Lung microvascular endothelial cell (primary cell): ENCODE measurements at places on chromosomes 16 and 17.

GRCh38 chr17:74213861-74214391, 555 bp downstream of the TTYH2 start:
- DNase-seq: no peak

- DNase-seq: no peak
Observed at GRCh38 chr16:57264950-57265371, 19.5 kb downstream of the PLLP start.

- peak; percentile 76 for DNase-seq
Observed at GRCh38 chr16:50067290-50067853, 1.6 kb downstream of the HEATR3 start.

- no peak for DNase-seq
Observed at GRCh38 chr17:37747222-37747621, 2.4 kb upstream of the HNF1B start.

GRCh38 chr17:55242476-55242875, 22.3 kb upstream of the HLF start:
- DNase-seq: no peak

DNA sequence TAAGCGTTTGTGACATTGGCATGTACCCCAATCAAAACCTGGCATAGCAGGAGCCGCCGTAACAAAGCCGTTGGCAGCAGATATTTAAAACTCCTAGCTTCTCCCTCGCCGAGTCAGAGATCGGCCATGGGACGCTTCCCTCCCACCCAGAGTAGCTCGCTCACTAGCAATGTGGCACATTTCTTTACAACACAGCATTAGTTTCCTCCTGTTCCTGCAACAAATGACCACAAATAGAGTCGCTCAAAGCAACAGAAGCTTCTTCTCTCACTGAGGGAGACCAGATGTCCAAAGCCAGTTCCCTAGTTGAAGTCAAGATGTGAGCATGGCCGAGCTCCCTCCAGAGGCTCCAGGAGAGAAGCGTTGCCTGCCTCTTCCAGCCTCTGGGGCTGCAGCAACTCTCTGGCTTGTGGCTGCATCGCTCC, 106.7 kb downstream of the RBFOX3 start:
- no peak for DNase-seq

DNA sequence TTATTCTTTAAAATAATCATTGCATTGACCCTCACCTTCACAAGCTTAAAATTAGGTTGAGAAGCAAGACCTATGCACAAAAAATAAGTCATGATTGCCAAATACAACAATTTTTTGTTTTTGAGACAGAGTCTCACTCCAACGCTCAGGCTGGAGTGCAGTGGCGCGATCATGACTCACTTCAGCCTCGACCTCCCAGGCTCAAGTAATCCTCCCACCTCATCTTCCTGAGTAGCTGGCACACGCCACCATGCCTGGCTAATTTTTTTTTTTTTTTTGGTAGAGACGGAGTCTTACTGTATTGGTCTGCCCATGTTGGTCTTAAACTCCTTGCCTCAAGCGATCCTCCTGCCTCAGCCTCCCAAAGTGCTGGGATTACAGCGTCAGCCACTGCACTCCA, 24.2 kb downstream of the ZNF652 start:
- no peak for DNase-seq

- DNase-seq: no peak
Observed at GRCh38 chr16:87417528-87417910, 25.4 kb downstream of the MAP1LC3B start.

- DNase-seq: no peak
Observed at GRCh38 chr16:68300734-68301459, 9.8 kb downstream of the SLC7A6OS start.

- DNase-seq: no peak
Observed at GRCh38 chr17:15920758-15921239, 24.1 kb upstream of the ADORA2B start.

GRCh38 chr16:67940446-67941089, 3.4 kb downstream of the LCAT start:
- no peak for DNase-seq

- DNase-seq: no peak
Observed at GRCh38 chr16:85474621-85475217, 138.4 kb upstream of the GSE1 start.

- DNase-seq: no peak
Observed at GRCh38 chr16:51637770-51638094, 486.7 kb upstream of the SALL1 start.

DNA sequence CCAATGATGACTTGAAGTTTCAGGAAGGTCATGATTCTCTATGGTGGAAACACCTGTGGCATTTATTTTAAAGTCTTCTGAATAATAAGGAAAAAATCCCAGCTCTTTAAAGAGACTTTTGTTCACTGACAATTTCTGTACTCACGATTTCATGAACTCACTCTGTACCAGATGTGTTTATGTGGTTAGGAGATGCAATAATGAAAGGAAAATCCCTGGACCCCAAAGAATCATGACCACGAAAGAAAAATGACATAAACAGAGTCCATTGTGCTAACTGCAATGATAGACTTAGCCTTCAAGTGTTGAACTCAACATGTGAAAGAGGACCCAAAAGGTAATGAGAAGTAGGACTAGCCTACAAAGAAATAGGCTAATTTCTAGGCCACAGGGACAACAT, 947.5 kb downstream of the CDH11 start:
- DNase-seq: no peak

GRCh38 chr17:42321555-42321954, 33.3 kb downstream of the STAT5A start:
- no peak for DNase-seq

DNA sequence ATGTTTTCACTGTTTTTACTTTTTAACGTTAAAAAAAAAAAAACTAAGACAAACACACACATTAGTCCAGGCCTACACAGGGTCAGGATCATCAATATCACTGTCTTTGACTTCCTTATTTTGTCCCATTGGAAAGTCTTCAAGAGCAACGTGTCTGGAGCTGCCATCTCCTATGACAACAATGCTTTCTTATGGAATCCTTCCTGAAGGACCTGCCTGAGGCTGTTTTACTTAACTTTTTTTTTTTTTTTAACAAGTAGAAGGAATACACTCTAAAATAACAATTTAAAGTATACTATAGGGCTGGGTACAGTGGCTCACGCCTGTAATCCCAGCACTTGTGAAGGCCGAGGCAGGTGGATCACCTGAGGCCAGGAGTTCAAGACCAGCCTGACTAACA, 71.8 kb upstream of the BCAR1 start:
- DNase-seq: peak; percentile 15

DNA sequence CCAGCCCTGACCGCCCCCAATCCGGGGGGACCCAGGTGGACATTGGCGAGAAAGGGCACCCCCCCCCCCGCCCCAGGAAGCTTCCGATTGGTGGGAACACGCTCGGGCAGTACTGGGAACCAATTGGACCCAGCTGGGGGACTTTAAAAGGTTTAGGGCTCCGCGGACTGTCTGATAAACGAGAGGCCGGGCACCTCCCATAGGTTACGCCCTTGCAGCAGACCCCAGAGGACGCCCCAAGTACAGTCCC, 245 bp downstream of the TMEM256 start:
- DNase-seq: no peak

- peak; percentile 90 for DNase-seq
Observed at GRCh38 chr17:42180922-42181850, at the start of gene KCNH4. Gene KCNH4 (minus strand): TSS chr17:42181142. CDS start chr17:42180945, 197 bp downstream.

DNA sequence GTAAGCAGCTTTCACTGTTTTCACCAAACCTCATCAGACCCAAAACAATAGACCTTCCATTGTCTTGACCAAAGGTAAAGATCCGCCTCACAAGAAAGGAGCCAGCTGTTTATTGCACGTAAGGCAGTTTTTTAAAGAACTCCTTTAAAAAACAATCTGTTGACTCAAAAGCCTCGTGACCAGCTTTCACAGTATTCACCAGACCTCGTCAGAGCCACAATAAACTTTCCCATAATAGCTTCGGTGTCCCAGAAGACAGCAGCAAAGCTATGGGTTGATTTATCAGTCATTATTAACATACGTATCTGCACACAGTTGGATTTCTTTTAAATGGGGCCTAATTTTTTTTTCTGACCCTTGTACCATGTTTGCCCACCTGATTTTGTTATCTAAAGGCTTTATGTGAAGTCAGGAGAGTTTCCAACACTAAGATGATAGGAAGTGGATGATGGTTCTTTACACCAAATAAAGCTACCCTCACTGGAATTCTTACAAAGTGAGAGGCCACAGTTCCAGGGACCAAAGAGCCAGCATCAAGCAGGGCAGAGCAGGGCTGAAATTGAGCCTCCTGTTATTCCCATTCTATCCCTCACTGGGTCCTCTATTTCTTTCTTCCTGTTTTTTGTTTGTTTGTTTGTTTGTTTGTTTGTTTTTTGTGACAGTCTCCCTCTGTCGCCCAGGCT, 17.6 kb upstream of the HELZ start:
- DNase-seq: no peak

DNA sequence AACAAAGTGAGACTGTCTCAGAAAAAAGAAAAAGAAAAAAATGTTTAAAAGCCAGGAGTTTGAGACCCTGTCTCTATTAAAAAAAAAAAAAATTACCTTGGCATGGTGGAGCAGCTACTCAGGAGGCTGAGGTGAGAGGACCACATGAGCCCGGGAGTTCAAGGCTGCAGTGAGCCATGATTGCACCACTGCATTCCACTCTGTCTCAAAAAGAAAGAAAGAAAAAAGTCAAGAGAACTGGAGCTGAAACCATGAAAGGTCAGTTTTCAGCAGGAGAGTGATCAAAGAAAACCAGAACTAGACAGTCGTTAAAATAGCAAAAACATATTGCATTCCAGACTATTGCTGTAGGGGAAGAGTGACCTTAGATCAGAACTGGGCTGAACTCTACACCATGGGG, 8.8 kb downstream of the QPRT start:
- no peak for DNase-seq

- DNase-seq: no peak
Observed at GRCh38 chr17:77332034-77332971, 191.5 kb downstream of the SEC14L1 start.

GRCh38 chr16:88685156-88686061, 898 bp downstream of the SNAI3 start:
- DNase-seq: peak; percentile 29

GRCh38 chr16:63195336-63195735, 1159.1 kb upstream of the CDH8 start:
- no peak for DNase-seq

- DNase-seq: no peak
Observed at GRCh38 chr17:77535892-77536291, 395.1 kb downstream of the SEC14L1 start.

DNA sequence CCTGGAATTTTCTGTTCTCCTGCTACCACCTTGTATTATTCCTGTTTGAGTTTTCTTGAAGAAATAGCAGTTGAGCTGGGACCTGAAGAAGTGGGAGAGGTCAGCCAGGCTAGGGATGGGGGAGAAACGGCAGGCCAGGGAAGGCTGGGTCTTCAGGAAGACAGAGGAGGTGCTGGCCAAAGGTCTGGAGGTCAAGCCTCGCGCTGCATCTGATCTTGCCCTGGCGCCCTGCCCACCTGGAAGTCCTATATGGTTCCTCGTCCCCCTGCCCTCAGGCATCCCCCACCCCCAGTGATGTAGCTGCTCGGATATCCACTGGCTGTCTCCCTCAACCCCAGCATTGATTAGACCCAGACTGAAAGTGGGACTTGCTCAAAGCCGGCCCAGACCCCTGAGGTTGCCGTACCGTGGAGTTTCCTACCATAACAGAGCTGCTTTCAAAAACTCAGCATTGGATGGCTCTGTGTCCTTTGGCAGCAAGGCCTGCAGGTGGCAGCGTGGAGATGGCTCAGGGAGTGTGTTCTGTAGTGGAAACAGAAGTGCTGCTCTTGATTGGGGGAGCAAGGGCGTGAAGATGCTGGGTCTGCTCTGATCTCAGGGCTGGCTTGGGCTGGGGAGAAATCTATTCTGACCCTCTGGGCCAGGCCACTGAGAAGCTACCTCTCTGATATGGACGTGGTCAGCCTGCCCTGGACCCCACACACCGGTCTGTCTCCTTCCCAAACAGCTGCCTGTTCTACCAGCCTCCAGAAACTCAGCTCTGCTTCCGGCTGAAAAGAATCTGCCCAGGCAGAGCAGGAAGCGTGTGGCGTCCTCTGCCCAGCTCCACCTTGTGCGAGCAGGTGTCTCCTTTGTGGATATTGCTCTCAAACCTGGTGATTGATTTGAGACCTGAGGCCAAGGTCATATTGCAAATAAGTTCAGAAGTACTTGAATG, 107.0 kb upstream of the CACNG5 start:
- DNase-seq: peak; percentile 70

GRCh38 chr17:43220511-43221125, 7.8 kb downstream of the CCDC200 start:
- no peak for DNase-seq

DNA sequence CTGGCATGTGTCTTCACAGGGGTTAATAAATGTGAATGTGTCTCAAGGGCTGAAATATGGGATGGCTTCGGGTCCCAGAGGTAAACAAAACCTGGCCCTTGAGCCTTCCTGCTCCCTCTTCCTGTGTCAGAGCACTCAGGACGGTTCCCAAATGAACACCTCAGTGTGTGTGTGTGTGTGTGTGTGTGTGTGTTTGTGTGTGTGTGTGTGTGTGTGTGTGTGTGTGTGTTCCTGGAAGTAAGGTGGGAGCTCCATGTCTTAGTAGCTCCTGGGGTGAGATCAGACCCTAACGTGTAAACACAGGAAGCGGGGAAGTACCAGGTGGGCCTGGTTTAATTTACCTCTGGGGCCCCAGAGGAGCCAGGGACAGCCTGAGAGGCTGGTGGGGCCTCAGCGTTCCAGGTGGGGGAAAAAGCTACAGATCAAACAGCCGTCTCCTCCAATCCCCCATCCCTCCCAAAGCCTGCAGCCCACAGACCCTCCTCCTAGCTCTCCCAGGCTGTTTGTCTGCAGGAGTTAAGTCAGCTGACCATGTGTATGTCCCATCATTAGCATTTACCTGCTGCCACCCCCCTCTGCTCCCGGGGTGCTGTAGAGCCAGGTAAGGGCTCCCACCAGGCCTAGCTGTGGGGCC, 6.1 kb downstream of the KIF19 start:
- DNase-seq: no peak

DNA sequence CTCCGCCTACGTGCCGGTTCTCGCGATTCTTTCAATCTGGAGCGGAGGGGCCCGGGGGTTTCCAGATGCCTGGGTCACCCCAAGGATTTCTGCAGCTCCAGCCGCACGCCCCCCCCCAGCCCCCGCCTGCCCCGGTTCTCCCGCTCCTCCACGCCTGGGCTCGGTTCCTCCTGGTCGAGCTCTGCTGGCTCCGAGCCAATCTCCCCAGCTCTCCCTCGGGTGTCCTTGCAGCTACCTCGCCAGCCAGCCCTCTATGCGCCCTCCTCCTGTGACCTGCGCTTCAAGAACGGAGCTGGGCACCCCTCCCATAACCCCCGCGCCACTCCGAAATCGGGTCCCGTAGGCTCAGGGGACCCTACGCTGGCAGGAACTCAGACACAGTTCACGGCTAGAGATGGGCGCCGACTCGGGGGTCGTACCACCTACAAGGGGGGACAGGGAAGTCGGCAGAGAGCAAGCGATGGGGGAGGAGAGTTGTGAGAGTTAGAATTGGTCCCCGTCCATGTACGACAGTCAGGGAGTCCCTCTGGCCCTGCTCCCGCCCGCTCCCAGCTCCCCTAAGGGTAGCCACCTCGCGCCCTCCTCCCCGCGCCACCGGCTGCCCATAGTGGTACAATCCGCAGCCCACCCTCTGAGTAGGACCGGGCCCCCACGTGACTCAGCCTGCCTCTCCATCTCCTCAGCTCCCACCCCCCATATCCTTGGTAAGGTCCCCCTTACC, 961 bp downstream of the FGF11 start:
- DNase-seq: peak; percentile 19
